ENCODE measurements at places on chromosomes 4 and X. TPM values are rescaled to one million over a fixed set of nuclear protein-coding genes. Genes with fewer than 3 reads are reported as not detected.

DNA sequence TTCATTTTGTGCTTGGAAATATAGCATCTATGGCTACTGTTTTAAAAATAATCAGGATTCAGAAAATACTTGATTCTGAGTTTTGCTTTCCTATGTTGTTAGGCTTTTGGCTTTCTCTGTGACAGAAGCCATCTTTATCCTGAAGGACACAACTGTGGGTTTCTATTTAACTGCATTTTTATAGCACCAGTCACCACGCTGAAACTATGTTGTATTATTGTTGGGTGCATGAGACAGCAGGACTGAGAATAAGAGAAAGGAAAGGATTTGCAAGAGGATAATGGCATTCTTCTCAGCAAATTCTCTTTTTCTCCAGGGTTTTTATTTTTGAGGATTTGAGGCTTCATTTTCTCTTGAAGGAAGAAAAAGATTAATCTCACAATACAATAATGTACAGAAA lies 10.1 kb upstream of the NEUROG2 start:
- no peak for DNase-seq

GRCh38 chr4:138706201-138706600 lies 309.4 kb upstream of the NOCT start:
- DNase-seq, result no peak

The CENPE gene
- 20.6 TPM for polyA plus RNA-seq

DNA sequence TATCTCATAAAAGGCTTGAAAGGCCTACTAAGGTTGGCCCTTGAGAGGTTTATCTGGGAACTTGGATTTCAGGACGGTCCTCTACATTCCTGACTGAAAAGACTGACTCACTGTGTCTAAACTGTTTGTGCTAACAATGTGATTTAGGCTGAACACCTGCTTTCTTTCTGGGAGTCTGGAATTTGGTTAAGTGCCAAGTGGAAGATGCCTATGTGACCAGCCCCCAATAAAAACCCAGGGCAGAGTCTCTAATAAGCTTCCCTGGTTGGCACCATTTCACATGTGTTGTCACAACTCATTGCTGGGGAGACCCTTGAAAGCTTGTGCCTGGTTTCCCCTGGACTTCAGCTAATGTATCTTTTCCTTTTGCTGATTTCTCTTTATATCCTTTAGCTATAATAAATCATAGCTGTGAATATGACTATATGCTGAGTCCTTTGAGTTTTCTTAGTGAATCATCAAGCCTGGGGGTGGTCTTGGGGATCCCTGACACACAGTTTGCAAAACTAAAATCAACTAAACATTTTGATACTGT lies 55.1 kb downstream of the GPR82 start:
- DNase-seq, result no peak

GRCh38 chr4:99724067-99724466 lies 66.4 kb upstream of the C4orf54 start:
- no peak for DNase-seq

DNA sequence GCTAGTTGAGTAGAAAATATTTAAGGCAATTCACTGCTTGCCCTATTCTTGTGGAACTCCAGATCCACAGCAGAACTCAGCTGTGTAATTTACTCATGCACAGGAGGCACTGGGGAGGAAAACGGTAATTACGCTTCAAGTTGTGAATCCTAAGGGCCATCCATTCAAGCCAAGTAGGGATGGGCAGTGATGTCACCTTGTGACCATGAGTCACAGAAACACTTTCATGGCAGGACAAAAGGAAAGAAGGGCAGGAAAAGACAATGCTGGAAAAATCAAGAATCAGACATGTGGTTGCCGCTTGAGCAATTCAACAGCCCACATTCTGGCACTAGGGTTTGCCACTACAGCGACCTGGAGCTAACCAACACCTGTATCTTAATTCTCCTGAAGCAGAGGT lies 1.4 kb downstream of the PAQR3 start:
- no peak for DNase-seq

The F8A2 gene
- not detected for polyA plus RNA-seq

GRCh38 chr4:2935762-2936743 lies 27.2 kb downstream of the NOP14 start:
- no peak for DNase-seq

The IL3RA gene
- 17.6 TPM for polyA plus RNA-seq

DNA sequence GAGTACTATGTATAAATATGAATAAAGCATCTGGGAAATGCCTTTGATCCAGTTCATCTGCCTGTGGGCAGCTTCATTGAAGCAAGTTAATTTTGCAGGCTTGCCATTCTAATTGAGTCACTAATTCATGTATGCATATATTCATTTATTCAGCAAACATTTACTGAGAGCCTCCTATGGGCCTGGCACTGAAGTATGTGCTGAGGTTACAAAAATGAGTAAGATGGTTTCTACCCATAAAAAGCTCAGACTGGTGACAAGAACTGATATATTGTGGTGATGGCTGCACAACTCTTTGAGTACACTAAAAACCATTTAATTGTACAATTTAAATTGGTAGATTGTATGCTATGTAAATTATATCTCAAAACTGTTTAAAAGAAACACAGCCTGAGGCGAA lies 1.1 kb upstream of the MRPL1 start:
- DNase-seq, result no peak

The RNF150 gene
- polyA plus RNA-seq, result 28.9 TPM

DNA sequence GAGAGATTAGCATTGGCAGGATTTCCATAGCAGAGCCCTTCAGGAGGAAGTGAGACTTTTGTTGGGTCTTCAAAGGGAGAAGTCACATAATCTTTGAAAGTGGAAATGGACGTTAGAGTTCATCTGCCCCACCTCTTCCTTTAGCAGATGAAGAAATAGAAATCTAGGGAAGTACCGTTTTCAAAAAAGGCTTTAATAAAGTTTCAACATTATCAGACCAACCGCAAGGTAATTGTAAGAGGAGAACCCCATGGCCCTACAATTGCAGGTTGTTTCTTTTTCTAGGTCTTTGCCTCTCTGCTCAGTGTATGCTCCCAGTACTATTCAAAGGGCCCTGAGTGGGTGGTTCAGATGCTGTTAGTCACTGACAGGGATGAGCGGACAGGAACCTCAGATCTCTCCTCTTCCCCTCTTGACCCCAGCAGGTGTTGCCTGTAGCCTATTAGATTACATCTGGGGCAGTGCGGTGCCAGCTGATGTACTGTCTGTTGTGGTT lies 48.6 kb upstream of the AP1S2 start:
- no peak for DNase-seq

DNA sequence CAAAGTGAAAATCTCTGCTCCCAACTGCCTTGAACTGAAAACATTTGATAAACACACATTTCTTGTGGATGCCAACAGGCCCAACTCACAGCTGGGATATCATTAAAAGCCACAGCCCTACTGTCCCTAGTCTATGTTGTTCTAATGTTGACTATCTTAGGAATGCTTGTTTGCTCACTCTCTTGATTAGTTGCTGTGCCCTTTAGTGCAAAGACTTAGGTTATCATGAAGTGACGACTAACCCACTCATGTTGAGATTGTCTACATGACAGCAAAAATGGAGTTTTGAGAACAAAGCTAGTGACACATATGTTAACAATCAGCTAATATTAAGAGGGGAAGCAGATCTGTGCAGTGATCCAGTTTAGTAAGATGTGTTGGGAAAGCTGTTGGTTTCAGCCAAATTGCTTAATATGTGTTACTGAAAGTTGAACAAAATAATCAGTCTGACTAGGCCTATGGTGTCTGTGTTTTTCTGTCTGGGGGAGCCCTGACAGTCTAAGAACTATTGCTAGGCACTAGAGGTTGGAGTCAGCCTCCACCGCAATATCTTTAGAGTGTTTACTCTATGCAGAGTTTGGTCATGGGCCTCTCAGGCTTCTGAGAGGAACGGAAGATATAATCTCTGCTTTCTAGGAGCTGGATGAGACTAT lies 125.5 kb downstream of the ATG4A start:
- DNase-seq, result no peak

DNA sequence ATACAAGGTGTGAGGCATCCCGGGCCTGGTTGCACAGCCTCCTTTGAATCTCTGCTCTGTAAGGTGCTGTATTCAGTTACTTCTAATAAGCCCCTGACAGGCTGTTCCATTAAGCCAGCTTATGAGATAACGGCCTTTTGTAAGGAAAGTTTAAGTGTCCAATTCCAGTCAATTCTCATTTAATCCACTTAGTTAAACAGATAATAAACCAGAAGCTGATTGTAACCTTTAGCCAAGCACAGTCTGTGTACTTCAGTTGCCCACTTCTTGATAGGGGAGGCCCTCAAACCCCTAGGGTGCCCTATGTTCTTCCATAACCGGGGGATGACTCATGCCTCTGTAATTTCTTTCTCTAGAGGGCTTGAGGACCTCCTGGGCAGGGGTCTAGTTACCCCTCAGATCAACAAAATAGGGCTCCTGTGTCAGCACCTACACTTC lies 63.4 kb downstream of the RASL11B start:
- DNase-seq, result no peak

DNA sequence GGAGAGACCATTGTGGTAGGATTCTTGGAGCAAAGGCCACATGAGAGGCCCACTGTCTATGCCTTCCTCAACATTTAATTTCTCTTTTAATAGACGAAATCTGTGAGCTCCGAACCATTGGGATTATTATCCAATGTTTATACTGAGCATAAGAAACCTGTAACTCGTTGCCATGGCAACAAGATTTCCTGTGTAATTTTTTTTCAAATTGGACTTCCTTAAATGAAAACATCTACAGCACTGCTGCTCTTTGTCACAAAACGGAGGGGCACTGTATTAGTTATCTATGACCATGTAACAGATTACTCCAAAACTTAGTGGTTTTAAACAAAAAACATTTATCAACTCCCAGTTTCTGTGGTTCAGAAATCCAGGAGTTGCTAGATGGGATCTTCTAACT lies 38.7 kb downstream of the PPP1R2C start:
- DNase-seq, result no peak

The NLGN4X gene
- polyA plus RNA-seq, result 11.9 TPM

The TRPC5OS gene
- 0.13 TPM for polyA plus RNA-seq
